ENCODE measurements at places on chromosomes 4 and X.

DNA sequence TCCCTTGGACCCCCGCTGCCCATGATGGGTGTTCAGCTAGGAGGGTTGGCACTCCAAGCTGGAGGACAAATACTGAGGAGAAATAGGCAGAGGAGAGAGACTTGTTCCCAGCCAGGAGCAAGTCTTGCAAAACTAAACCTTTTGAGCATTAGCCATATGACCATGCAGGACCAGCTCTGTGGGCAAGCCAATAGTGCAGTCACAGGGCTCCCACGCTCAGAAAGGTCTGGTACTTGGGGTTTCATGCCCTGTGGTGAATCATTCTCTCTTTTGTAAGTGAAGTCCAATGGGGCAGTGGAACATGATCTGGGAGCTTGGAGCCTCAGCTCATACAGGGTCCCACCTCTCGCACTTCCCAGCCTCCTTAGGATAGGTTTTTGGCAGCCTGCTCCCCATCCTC, 300.9 kb downstream of the BCOR start:
- DNase-seq: no peak

GRCh38 chr4:38860788-38861424, 4.3 kb upstream of the TLR6 start:
- no peak for DNase-seq

- DNase-seq: no peak
Measured at GRCh38 chr4:78518561-78518960, 33.0 kb upstream of the ANXA3 start.

GRCh38 chr4:93199492-93199891, 629.1 kb upstream of the ATOH1 start:
- no peak for DNase-seq

DNA sequence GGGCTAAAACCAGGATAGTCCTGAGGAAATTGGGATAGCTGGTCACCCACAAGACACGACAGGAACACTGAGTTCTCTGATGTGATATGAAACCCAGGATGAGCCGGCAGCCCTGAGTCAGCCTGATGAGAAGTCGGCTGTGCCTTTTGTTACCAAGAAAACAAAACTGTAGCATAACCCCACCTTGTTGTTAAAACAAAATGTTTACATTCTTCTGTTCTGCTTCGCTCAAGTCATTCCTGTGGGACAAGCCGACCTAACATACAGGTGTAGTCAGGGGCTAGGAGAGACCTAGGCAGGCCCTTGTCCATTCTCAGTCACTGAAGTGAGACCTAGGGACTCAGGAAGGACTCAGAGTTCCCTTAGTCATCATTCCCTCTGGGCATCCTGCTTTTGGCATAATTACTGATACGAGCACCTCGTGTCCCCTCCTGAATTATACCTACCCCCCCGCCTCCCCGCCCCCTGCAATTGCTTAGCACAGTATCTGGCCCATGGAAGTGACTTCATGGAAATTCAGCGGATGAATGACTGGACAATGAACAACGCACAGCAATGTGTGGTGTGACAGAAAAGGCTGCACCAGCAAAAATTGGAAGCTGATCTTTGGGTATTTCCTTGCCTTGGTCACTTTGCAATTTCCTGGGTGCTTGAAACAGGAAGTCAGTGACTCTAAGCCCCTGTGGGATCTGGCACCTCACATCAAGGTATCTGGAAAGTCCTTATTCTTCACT, 31.9 kb upstream of the TLR2 start:
- DNase-seq: no peak

GRCh38 chr4:103097112-103097511, 2.5 kb downstream of the BDH2 start:
- no peak for DNase-seq

DNA sequence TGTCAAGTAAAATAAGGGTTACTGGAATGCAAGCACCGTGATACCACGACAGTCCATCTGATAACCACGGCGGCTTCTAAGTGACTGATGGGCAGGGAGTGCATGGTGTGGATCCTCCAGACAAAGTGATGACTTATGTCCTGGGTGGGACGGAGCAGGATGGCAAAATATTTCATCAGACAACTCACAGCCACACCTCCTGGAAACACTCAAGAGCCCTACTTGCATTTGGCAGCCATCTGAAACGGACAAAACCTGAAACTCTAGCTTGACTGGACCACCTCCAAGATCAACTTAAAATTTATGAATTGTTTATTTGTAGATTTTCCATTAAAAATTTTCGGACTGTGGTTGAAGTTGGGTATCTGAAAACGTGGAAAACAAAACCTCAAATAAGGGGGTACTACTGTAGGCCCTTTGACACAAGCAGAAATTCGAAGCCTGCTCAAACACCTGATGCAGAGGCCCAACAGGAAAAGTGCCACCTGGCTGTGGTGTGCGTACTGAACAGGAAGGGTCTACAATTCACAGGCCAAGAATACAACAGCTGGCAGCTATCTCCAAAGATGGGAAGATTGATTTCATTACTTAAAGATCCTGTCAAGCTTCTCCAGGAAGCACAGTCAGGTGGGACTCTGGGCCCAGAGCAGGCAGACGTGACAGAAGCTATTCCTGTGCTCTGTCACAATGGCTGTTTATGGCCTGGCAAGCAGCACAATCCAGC, 26.0 kb downstream of the LRIT3 start:
- DNase-seq: no peak

- DNase-seq: no peak
Measured at GRCh38 chrX:81957900-81958545, 756.1 kb downstream of the SH3BGRL start.

GRCh38 chr4:104416725-104417356, 77.9 kb downstream of the CXXC4 start:
- DNase-seq: no peak

DNA sequence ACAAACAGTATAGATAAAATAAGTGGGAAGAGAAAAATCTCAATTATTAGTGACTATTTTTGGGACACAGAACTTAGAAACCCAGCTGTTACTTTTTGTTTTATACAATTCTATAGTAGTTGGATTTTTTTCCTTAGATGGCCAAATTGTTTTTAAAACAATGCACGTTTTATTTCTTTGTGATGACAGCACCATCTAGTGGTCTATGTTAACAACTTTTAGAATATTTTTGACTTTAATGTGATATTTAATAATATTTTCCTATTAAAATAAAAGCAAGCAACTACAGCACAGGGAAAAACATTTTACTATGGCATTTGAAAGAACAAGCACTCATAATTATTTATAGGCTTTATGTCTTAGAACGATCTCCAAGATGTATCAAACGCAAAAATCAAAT, 5.6 kb upstream of the SMIM31 start:
- no peak for DNase-seq

- DNase-seq: peak; percentile 16
Measured at GRCh38 chrX:20412871-20413486, 146.3 kb upstream of the RPS6KA3 start.

DNA sequence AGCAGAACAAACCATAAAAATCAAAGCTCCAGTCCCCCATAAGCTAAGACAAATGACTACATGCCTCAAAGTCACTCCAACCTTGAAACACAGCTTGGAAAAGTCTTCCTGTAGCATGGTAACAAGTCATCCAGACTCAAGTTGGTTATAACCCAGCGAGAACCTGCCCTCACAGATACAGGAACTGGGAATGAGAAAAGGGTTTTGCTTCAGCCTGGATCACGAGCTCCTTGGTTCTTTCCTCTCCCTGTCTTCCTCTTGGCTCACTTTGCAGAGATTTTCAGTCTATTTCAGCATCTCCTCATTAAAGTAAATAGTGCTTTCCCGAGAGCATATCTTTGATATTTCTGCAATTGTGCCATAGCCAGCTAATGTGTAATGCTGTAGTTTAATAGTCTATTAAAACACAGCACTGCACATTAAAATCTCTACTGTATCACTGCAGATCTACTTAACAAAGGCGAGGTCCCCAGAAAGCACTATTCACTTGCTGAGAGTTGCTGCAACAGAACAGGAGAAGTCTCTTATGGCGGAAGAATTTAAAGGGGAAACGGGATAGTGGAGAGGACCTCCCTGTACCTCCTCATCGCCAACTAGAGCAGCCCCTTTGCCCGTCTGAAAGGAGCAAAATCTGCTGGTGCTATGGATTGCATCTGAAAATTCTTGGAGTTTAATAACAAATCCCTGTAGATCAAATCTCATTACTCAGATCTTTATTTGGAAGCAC, 249.3 kb upstream of the GATB start:
- no peak for DNase-seq

- DNase-seq: no peak
Measured at GRCh38 chrX:24838629-24839028, 144.9 kb downstream of the POLA1 start.

DNA sequence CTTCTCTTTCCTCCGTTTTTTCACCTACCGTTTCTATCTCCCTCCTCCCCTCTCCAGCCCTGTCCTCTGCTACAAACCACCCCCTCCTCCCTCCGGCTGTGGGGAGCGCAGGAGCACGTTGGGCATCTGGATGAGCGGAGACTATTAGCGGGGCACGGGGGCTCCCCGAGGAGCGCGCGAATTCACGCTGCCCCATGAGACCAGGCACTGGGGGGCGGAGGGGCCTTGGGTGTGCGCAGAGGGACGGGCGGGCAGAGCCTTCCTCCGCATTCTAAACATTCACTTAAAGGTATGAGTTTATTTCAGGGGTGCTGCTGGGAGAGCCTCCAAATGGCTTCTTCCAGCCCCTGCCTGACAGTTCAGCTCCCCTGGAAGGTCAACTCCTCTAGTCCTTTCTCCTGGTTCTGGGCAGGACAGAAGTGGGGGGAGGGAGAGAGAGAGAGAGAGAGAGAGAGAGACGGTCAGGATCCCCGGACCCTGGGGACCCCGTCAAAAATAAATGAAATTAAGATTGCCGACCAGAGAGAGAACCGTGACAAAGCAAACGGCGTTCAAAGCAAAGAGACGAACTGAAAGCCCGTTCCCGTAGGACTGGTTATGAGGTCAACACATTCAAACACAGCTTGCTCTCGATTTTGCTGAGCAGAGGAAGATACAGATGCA, 5.0 kb downstream of the SHOX start:
- no peak for DNase-seq

DNA sequence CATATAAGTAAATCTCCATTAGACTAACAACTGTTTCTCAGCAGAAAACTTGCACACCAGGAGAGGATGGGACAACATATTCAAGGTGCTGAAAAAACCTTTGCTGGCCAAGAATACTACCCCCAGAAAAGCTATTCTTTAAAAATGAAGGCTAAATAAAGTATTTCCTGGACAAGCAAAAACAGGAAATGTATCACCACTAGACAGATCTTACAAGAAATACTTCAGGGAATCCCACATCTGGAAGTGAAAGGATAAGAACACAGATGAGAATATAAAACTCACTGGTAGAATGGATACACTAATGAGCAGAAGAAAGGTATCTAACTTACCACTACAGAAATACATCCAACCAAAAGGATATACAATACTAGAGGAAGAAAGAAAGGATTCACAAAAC, 27.0 kb upstream of the ADH1C start:
- no peak for DNase-seq

- no peak for DNase-seq
Measured at GRCh38 chr4:24428850-24429249, 155.5 kb downstream of the DHX15 start.

DNA sequence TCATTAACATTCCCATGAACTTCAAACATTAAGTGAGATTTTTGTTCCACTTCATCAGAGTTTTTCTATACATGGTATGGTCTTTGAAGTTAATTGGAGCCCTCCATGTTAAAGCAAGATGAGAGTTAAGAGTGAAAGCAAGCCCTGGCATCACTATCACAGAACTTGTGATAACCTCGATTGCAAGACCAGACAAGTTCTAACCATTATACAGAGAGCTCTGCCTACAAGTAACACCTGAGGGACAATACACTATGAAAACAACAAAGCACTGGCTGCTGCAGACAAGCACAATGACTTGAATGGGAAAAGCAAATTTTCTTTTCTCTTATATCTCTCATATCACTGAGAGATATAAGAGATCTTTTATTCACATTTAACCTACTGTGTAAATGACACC, 126.6 kb upstream of the GYPA start:
- DNase-seq: no peak

DNA sequence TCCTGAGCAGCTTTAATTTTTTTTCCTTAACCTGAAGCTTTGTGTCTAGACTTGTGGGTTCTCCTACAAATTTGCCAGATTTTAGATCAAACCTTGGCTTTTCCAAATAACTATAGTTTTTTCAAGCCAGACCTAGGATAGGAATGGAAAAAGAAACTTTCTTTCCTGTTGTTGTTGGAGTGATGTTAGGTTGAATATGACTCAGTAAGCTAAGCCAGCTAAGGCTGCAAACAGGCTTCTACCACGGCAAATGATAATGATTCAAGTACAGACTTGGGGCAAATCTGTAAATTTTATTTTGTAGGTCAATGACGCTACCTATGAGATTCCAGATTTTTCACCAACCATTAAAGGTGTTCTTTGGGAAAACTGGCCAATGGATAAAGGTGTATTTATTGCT, 45.6 kb downstream of the WDR19 start:
- DNase-seq: no peak

GRCh38 chrX:117713411-117713810, 403.2 kb downstream of the KLHL13 start:
- DNase-seq: no peak

- no peak for DNase-seq
Measured at GRCh38 chr4:38368613-38369012, 295.4 kb upstream of the KLF3 start.
